Osteocyte (in vitro differentiated cells): ENCODE measurements at places on chromosomes 2 and 18. TPM values are rescaled to one million over a fixed set of nuclear protein-coding genes. Genes with fewer than 3 reads are reported as not detected.

- no peak for DNase-seq
Measured at GRCh38 chr2:27320958-27321543, 1.8 kb downstream of the MPV17 start.

DNA sequence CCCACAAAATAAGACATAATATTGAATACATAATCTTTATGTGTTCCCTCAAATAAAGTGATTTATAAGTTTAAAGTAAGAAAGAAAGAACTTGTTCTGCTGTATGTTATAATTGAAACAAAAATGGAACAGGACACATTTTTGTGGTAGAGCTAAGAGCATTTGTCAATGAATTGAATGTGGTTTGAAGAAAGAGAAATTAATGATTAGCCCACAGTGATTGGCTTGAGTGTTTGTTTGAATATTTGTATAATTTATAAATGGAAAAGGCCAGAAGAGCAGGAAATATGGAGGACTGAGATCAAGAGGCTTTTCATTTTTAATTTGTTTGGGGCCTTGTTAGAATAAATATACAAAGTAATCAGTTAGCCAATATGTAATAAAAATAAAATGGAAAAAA is 395.1 kb upstream of the CDH19 start:
- no peak for DNase-seq

DNA sequence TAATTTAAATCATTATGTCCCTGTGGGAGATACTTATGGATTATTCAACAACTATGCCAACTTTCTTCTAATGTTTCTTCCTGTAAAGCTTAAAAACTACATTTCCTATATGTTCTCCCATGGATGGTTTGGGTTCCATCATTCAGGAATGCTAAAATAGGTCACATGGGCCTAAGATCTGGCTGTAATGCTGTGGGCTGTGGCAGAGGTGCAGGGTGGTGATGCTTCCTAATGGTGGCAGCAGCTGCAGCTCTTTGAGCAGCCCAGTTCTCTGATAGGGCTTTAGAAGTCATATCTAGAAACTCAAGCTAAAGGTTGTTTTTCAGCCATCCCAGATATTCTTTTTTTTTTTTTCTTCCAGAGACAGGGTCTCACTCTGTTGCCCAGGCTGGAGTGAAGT is 266.1 kb downstream of the ZNF385B start:
- no peak for DNase-seq

The MYCN gene
- total RNA-seq, result 0.24 and 0.54 TPM in 2 replicates

- DNase-seq, result no peak
Measured at GRCh38 chr2:113973810-113974209, 83.9 kb downstream of the ACTR3 start.

- DNase-seq, result no peak
Measured at GRCh38 chr2:30803281-30803680, 4.0 kb downstream of the CAPN13 start.
